NCI-H2227 treated with DMSO at 0.1 percent for 48 hours (cell line): ENCODE measurements at places on chromosomes 2 and 18.

DNA sequence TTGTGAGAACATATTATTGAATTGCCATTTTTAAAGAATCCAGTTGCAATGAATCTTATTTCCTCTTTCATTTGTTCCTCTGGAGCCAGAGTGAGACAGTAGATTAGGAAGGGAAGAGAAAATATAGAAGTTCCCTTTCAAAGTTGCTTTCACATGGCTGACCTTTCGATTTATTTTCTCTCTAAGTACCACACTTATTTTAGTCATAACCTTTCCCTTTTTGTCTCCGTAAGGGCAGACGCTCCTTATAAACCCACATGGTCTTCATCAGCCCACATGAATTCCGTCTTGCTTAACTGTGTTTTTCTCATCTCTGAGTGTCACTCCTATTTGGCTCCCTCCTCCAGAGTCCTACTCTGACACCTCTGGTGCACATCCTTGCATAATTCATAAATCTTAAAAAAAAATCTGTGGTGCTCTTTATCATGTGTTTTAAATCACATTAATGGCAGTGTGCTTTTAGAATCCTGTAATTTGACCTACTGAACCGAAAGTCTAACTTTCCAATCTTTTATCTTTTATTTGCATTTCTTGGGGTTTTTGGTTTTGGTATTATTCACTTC is 38.5 kb upstream of the ZNF396 start:
- no peak for DNase-seq

DNA sequence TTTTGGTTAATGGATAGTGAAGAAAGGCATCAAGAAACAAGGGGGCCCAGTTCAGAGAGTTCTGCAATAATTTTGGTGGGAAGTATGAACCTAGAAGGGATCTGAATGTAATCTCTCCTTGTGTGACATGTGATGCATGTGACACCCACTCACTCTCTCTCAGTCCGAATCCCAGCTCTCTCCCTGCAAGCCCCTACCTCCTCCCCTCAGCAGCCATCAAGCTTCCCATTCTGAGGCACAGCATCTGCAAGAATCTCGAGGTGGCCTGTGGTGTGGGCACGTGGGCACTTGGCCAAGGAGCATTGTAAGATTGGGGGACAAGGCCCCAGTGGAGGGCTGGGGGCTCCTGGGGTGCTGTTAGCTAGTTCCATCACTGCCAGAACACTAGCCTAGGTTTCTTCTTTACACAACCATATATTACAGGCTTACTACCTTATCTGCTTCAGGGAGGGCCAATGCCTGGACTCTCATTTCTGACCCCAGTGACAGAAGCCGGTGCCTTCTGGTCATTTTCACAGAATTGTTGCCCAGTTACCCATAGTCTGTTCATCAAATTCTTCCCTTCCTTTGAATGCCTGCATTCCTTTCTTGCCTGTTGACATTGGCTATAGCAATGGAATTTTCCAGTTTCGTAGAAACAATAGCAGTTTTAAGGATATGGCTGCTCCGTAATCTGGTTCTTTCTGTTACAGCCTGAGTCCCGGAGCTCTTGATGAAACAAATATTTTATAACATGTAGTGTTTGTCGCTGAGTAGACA is 13.3 kb upstream of the LCLAT1 start:
- no peak for DNase-seq

- DNase-seq: no peak
Measured at GRCh38 chr2:68362749-68363148, 2.3 kb upstream of the PLEK start.

- DNase-seq: no peak
Measured at GRCh38 chr18:54261894-54262293, 7.4 kb upstream of the POLI start.

DNA sequence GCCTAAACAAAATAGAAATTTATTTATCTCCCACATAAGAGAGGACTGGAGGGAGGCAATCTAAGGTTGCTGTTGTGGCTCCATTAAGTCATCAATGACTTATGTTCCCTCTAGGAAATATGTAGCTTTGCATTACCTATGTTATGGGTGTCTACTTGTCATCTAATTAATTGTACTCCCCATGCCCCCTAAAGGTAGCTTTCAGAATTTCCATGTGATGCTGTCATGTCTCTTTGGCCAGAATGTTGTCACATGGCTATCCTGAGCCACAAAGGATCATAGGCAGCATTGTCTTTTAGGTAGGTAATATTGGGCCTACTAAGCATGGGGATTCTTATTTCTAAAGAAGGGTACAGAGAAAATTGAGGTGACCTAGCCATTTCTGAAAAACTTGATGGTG is 935.6 kb upstream of the FANCL start:
- no peak for DNase-seq

DNA sequence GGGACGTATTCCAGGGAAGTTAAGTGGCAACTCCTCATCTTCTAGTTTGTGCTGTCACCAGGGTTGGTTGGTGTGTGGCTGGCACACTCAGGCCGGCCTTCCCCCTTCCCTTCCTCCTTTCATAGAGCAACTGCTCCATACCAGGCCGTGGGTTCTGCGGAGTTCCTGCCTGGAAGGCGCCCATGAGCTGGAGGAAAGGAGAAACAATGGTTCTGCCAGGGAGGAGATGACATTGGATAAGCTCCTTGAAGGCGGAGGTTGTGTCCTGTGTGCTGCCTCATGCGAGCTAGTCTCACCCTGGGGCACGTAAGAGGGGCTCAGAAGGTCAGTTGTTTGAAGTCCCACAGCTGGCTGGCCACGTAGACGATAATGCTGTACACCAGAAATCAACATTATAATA is 19.2 kb downstream of the ASAP2 start:
- no peak for DNase-seq

DNA sequence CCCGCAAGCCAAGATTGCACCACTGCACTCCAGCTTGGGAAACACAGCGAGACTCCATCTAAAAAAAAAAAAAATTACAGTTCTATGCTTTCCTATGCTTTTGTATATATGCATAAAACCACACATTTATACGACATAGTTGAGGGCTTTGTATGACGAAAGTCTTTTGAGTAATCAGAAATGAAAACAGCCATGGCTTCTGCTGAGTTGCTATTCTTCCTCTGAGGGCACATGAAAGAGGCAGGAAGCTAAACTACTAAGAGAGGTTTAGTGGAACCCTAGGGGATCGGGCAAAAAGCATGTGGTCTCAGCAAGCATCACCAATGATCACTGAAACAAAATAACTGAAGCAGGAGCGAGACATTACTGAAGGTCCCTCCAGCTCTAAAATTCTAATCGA is 99.6 kb downstream of the ZAP70 start:
- no peak for DNase-seq

DNA sequence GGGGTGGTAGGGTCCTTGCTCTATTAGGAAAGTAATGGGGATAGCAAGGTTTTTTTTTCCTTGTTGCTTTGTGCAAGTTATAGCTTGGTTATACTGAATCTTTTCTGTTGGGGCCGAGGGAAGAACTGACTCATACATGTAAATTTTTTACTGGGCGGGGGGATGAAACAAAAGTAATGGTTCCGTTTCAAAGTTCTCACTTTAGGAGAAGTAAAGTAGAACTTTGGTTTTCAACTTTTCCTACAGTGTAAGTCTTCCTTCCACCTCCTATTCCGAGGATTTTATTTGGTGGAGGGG is 1.1 kb downstream of the AFTPH start:
- DNase-seq: no peak

- no peak for DNase-seq
Measured at GRCh38 chr2:132477436-132477835, 60.8 kb downstream of the GPR39 start.

DNA sequence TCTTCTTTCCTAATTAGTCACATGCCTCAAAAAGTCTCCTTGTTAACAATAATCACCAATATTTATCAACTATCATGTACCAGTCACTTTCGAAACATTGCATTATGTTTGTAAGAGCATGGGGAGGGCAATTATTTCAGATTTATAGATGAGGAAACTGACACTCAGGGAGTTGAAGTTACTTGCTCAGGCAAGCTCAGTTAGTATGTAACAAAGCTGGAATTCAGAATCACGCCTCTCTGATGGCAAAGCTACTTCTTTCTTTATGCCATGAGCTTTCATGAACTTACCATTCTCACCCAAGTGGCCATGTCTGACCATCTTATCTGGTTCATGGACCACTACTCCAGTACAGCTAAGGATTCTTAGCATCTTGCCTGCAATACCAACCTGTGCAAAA is 183.4 kb upstream of the TANK start:
- no peak for DNase-seq

DNA sequence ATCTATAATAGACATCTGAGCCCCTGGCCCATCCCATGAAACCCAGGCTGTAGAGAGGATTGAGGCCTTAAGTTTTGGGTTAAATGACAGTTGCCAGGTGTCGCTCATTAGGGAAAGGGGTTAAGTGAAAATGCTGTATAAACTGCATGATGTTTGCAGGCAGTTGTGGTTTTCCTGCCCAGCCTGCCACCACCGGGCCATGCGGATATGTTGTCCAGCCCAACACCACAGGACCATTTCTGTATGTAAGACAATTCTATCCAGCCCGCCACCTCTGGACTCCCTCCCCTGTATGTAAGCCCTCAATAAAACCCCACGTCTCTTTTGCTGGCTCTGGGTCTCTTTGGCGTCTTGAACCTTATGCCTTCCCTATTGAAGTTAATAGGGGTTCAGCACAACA is 110.7 kb downstream of the XRCC5 start:
- no peak for DNase-seq

GRCh38 chr2:121873864-121874263 is 118.4 kb downstream of the TSN start:
- no peak for DNase-seq

- DNase-seq: no peak
Measured at GRCh38 chr2:99793022-99793421, 303.2 kb upstream of the REV1 start.

DNA sequence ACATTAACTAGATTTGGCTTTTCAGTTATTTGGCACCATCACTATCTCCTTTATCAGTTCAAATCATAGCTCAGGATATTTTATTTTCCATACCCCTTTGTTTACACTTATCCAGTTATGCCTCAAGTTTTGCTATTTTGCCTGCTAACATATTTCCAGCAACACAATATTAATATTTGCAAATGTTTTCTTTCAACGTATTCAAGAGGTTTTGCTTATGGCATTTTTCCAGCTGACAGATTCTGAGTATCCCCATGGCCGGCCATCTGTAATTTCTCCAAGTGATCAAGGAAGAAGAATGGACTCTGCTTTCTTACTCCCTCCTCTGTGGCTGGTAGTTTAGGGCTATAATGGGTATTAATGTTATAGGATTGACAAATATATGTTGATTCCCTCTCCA is 49.4 kb downstream of the RND3 start:
- DNase-seq: no peak

DNA sequence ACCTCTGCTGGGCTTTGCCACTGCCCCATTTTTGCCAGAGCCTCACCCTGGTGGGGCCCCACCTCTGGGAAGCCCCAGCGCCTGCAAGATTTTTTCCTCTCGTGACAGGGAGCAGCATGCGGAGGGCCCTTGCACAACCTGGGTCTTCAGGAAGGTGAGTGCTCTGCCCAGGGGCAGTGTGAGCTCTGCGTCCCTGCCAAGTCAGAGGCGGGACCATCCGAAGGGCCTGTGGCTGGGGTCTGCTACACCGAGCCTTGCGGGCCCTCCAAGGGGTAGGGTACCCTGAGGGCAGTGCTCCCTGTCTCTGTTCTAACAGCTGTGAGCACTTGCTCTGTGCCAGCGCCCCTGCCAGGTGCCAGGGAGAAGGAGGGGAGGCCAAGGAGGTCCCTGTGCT is 5.8 kb upstream of the ODC1 start:
- DNase-seq: no peak

DNA sequence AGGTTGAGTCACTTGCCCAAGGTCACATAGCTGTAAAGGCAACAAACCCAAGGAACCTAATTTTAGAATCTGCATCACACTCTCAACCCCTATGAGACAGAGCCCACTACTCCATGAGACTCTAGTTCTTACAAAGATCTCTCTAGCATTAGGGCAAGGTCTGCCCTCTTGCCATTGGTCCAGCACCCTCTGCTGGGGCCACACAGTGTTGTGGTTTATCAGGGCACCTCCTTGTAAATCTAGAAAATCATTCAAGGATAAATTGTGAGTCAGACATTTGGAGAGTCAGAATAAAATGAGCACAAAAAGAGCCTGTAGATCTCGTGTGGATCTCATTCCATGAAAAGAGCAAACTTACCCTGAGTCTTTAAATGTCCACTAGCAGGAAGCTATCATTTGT is 91.2 kb downstream of the SLC8A1 start:
- no peak for DNase-seq

DNA sequence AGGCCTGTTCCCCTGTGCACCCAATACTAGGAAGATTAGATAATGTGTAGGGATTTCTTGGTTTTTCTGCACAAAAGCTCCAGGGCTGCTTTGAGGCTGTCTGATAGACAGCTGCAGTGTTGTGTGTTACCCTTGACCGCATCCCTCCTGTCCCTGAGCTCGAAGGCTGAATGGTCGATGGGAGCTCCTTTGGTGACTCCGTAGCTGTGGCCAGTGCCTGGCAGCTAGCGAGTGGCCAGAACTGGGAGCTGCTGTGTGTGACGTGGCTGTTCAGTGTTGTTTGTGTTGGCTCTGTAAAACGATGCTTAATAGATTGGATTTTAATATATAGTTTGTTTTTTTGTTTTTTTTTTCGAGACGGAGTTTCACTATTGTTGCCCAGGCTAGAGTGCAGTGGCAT is 170.0 kb downstream of the AGAP1 start:
- no peak for DNase-seq

DNA sequence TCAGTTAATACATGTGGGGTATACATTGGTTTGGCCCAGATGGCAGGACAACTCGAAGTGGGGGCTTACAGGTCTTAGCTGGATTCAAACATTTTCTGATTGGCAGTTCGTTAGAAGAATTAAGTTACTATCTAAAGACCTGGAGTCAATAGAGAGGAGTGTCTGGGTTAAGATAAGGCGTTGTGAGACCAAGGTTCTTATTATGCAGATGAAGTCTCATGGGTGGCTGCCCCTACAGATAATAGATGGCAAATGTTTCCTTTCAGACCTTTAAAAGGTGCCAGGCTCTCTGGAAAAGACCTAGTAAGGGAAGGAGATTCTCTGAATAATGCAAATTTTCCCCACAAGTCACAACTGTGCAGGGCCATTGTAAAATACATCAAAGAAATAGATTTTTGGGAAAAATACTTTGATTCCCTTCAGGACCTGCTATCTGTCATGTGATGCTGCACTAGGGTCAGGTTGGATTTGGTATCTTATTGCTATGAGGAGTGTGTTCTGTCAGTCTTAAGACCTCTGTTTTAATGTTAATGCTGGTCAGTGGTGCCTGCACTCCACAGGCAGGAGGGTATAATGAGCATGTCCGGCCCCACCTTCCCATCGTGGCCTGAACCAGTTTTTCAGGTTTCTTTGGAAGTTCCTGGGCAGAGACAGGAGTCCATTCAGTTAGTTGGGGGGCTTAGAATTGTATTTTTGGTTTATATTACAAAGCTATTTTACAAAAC is 14.3 kb upstream of the MC5R start:
- DNase-seq: no peak

- no peak for DNase-seq
Measured at GRCh38 chr18:77069931-77070330, 62.7 kb downstream of the MBP start.
